ENCODE measurements at places on chromosomes 12 and 14.

- no peak for DNase-seq
Measured at GRCh38 chr14:68726093-68726695, 66.7 kb downstream of the ZFP36L1 start.

DNA sequence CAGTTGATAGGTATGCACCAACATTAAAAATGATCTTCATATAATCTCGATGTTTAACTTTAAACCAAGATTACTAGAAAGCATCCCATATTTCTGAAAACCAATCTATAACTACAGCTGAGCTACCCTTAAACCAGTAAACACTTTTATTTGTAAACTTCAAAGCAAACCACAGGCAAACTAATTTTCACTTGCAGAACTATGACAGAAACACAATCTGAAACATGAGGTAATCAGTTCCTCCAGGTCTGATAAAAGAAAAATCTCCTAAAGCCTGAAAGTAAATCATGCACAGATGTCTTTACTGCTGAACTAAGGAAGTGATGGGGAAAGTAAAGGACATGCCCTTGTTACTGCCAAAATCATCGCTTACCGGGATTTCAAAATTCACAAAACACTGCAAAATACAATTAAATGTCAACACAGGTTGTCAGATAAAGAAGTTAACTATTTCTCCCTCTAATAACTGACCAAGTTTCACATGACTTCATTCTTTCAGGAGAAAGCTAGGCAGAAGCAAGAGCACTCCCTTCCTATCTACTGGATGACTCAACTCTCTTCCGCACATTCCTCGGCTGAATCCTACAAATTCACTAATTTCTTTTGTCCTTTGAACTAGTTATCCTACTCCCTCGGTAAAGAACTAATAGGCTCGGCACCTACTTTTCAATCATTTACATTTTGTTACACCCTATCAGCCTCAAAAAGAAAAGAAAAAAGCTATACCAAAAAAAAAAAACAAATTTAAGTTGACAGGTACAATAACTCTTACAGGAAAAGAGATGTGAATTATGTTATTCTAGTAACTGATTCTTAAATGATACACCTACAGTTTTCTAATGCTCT lies 1.4 kb downstream of the EEA1 start:
- no peak for DNase-seq

- DNase-seq: no peak
Measured at GRCh38 chr12:109065154-109065852, 12.9 kb downstream of the USP30 start.

- DNase-seq: no peak
Measured at GRCh38 chr12:1821805-1822204, 1.4 kb downstream of the LRTM2 start.

DNA sequence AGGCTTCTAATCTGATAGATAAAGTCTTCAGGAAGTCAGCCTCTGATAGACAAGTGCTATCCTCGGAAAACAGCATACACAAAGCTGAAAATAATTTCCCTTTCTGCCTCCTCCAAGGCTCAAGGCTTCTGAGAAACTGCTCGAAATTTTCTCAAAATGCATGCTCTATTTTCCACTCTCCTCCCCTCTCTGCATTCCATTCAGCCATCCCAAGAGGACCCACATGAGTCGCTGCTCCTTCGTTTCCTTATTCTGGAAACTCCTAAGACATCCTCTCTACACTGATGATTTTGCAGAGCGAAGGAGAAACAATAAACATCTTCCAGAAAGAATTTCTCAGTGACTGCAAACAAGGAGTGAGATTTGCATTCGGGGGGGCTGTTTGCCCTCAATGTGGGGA lies 92.2 kb upstream of the SFSWAP start:
- DNase-seq: no peak

- DNase-seq: no peak
Measured at GRCh38 chr12:58459191-58459590, 461.1 kb downstream of the LRIG3 start.

GRCh38 chr14:79809849-79810612 lies 401.3 kb downstream of the DIO2 start:
- DNase-seq: peak; percentile 38

GRCh38 chr12:45872446-45872845 lies 117.9 kb downstream of the SCAF11 start:
- DNase-seq: no peak

GRCh38 chr12:4239746-4240145 lies 33.8 kb upstream of the CCND2 start:
- no peak for DNase-seq

GRCh38 chr12:3704512-3705353 lies 48.2 kb downstream of the CRACR2A start:
- DNase-seq: no peak

- no peak for DNase-seq
Measured at GRCh38 chr14:68235011-68235410, 415.4 kb downstream of the RAD51B start.

GRCh38 chr12:38875586-38876228 lies 29.7 kb downstream of the CPNE8 start:
- DNase-seq: no peak

GRCh38 chr14:32102152-32102787 lies 25.2 kb downstream of the ARHGAP5 start:
- no peak for DNase-seq

- no peak for DNase-seq
Measured at GRCh38 chr14:50944647-50945413, 547 bp upstream of the PYGL start.

GRCh38 chr12:106190581-106190980 lies 51.8 kb upstream of the NUAK1 start:
- DNase-seq: no peak

DNA sequence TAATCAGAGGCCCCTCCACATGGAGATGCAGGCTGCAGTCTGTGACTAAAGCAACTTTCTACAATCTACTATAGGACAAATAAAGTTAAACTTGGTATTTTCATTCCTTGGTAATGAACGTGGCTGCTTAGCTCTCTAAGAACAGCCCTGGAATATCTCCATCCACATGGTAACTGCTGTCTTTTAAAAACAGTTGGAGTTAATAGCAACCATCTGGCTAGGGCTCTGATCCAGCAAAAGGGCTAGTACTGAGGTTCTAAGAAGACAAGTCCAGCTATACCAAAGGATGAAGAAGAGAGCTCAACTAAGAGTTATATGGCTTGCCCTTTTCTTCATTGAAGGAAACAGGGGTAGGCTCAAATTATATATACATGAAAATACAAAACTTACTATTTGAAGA lies 920.1 kb downstream of the FLRT2 start:
- no peak for DNase-seq

DNA sequence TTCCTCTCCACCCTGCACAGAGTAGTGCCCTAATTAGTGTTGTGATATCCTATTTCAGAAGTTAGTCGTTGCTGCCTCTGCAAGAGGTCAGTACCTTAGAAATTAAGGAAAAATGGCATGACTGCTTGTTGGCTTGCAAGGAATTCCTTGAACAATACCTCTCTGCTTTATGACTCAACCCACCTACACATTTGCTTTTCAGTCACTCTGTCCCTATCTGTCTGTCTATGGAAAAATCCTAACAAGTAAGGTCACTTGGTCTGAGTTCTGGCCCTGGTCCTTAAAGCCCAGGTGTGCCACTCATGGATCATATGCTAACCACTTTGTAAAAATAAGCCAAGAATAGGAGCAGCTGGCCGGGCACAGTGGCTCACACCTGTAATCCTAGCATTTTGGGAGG lies 116.4 kb upstream of the ATF1 start:
- DNase-seq: no peak

GRCh38 chr12:119869720-119870119 lies 7.4 kb downstream of the CIT start:
- DNase-seq: no peak

GRCh38 chr14:93838238-93838637 lies 50.0 kb upstream of the PRIMA1 start:
- no peak for DNase-seq

DNA sequence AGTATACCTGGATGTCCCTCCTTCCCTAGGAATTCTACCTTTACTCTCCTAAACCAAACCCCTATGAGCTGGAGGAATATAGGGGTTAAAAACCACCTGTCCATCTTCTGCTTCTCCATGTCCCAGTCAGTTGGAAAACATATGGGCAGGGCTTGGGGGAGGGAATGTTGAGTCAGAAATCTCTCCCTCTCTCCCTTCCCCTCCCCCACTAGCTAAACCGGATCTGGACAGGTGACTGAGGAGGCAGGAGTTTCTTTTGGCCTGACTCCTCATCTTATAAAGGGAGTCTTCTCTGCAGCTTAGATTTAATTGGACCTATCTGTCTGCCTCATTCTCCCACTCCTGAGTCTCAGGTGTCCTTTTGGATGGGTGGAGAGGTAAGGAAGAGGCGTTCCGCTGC lies 6.1 kb downstream of the ERBB3 start:
- no peak for DNase-seq

DNA sequence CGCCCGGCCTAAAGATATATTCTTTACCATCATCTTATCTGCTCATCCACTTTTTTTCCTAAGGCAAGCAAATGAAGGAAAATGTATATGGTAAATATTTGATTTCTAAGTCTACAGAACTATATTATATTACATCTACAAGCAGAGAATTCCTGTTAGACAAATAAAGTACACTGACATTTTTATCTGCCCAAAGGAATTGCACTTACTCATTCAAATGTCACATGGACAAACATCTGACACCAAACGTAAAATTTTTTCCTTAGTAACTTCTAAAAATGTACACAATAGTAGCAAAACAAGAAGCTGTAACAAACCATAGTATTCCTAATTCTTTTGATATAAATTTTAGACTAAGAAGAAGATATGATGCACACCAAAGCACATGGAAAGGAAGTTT lies 51.0 kb downstream of the SPPL3 start:
- DNase-seq: no peak

GRCh38 chr12:75848431-75848925 lies 183.1 kb downstream of the PHLDA1 start:
- no peak for DNase-seq

GRCh38 chr14:23376482-23377197 lies at the start of gene CMTM5:
TSS of gene CMTM5 (plus strand) at chr14:23377046. CDS start at chr14:23377252, 206 bp downstream.
- DNase-seq: peak; percentile 89

- no peak for DNase-seq
Measured at GRCh38 chr14:99789581-99789980, 3.6 kb upstream of the EML1 start.

DNA sequence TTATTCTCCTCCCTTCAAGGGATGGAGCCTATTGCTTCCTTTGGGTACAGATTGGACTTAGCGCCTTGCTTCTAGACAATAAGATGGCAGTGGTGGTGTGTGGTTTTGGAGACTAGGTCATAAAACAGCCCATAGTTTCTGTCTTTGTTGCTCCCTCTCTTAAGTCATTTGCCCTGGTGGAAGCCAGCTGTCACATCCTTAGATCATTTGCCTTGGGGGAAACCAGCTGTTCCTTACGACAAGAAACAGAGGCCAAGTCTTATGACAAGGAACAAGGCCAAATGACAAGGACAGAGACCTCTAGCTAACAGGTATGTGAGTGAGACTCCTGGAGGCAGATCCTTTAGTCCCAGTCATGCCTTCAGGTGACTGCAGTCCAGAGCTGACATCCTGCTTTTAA lies 9.2 kb upstream of the PALS1 start:
- no peak for DNase-seq

DNA sequence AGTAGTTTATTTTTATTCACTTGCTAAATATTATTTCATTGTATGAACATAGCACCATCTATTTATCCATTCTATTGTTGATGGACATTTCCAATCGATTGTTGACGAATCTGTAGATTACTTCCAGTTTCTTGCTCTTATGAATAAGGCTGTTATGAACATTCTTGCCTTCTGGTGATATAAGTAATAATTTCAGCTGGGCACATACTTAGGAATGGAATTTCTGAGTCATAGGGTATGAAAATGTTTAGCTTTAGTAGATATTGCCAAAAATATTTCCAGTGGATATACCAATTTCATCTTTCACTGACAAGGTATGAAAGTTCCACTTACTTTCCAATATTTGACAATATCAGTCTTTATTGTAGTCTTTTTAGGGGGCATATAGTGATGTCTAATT lies 468.5 kb downstream of the ETNK1 start:
- DNase-seq: no peak

GRCh38 chr12:63941166-63941800 lies 96.8 kb downstream of the SRGAP1 start:
- no peak for DNase-seq

Measured in head of caudate nucleus (tissue), 42 donors.